ENCODE measurements at places on chromosomes 6 and 20. TPM values are rescaled to one million over a fixed set of nuclear protein-coding genes. Genes with fewer than 3 reads are reported as not detected.

GRCh38 chr6:77511860-77512259 lies 48.6 kb upstream of the HTR1B start:
- no peaks in the 10 kb centered on the region for H3K36me3 ChIP-seq
- no peak overlapping the region for H3K27ac ChIP-seq
- no peaks in the 10 kb centered on the region for H3K4me1 ChIP-seq
- no peaks in the 10 kb centered on the region for H3K27me3 ChIP-seq
- DNase-seq: no peak

The HLA-DQB2 gene
- polyA plus RNA-seq: not detected

DNA sequence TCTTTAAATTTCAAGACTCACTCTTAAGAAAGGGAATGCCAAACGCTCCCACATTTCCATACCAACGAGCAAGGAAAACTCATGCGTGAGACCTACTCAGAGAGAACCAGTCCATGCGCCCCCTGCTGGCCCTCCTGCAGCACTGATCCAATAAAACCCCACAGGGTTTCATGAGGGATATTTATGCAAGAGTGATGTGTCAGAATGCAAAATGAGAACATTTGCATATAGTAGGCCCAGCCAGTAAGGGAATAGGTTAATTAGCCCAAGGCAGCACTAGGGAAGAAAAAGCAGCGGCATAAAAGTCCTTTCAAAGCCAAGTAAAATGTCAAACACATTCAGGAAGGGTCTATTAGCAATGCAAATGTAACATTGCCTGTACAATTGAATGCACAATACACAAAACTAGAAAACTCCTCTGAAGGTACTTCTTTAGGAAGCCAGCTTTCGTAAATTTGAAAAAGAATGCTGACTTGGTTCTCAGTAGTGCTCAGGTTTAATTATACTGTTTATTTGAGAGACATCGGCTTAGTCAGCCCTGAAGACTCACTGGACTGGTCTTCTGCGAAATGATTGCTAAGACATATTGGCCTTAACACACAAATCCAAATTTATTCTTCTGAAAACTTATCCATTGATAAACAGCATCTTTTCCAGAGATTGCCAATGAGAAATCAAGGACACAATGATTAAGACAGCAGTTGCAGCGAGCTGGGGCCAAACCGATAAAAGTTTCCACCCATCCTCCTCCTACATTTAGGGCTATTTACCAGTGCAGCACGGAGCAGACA lies 93.2 kb downstream of the GMPR start:
- H3K36me3 ChIP-seq: peaks cover 2% of the 10 kb centered on the region
- peak; percentile 81 for DNase-seq
- H3K4me3 ChIP-seq: no peak overlapping the region

- H3K4me3 ChIP-seq: no peak overlapping the region
- H3K27ac ChIP-seq: no peak overlapping the region
- no peak for DNase-seq
- no peaks in the 10 kb centered on the region for H3K36me3 ChIP-seq
- H3K4me1 ChIP-seq: no peaks in the 10 kb centered on the region
Measured at GRCh38 chr6:7523922-7524321, 17.5 kb upstream of the DSP start.

GRCh38 chr6:254016-254415 lies 38.3 kb upstream of the DUSP22 start:
- H3K4me1 ChIP-seq: no peaks in the 10 kb centered on the region
- peaks cover 2% of the 10 kb centered on the region for H3K27me3 ChIP-seq
- DNase-seq: no peak
- no peak overlapping the region for H3K27ac ChIP-seq

DNA sequence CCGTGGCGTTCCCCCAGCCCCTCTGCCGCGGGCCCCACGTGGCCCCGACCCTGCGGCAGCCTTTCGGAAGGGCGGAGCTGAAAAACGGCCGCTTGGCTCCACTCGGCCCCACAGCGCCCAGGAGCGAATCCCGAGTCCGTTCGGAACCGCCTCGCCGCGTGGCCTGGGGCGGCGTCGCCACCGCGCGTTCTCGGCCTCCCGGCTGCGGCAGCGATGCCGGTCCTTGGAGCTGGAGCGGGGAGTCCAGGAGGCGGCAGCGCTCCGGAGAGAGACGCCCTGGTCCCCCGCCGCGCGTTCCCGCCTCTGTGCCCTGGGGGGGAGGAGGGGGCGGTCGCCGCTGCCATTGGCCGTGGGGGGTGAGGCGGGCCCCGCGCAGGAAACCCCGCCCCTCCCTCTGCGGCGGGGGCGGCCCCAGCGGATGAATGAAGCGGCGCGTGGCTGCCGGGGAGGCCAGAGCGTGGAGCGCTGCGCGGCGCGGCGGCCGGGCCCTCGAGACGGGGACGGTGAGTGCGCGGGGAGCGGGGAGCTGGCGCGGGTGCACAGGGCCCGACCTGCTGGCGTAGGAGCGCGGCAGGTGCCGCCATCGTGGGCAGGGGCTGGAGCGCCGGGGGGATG lies at the start of gene SLCO4A1:
SLCO4A1 (plus strand) TSS at position 453 of the 615 bp plus-strand sequence. CDS start 13,952 bp downstream, outside the sequence.
- no peaks in the 10 kb centered on the region for H3K27me3 ChIP-seq
- DNase-seq: peak; percentile 91
- no peak within 1 kb of the TSS for H3K27ac ChIP-seq
- no peaks in the 10 kb centered on the region for H3K36me3 ChIP-seq
- no peaks in the 10 kb centered on the region for H3K4me1 ChIP-seq

DNA sequence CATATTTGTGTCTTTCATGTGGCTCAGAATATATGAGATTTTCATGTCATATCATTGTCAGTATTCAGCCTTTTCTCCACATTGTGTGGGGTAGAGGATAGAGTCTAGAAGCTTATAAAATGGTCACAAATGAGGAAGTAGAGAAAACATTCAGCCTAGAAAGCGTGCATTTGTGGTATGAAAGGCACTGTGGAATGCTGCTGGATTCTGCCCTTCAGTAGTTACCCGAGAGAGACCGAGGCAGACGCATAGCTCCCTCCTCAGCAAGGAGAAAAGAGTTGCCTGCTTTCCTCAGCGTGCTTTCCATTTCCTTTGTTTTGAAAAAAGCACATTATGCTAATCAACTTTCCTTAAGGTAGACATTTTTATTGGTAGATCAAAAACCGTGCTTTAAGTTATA lies 28.7 kb downstream of the MYB start:
- H3K27me3 ChIP-seq: no peaks in the 10 kb centered on the region
- no peak overlapping the region for H3K27ac ChIP-seq
- H3K36me3 ChIP-seq: no peaks in the 10 kb centered on the region
- DNase-seq: no peak
- no peaks in the 10 kb centered on the region for H3K4me1 ChIP-seq

The SLC25A27 gene
- 0.50 TPM for polyA plus RNA-seq

DNA sequence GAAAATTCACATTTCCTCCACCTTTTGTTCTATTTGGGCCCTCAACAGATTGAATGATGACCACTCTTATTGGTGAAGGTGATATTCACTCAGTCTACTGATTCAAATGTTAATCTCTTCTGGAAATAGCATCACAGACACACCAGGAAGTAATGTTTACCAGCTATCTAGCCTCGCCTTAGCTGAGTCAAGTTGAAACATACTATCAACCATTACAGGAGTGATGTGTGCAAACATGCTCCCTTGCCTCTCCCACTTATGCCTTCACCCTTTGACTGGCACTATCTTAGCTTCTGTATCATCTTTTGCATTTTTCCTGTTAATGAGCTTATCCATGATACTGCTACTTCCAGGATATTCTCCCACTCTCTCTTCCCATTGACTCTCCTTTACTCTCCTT lies 191.9 kb downstream of the CENPW start:
- no peaks in the 10 kb centered on the region for H3K27me3 ChIP-seq
- no peaks in the 10 kb centered on the region for H3K4me1 ChIP-seq

- H3K27me3 ChIP-seq: no peaks in the 10 kb centered on the region
- no peak overlapping the region for H3K4me3 ChIP-seq
- H3K27ac ChIP-seq: no peak overlapping the region
- H3K4me1 ChIP-seq: no peaks in the 10 kb centered on the region
Measured at GRCh38 chr6:14016935-14017625, 92.3 kb downstream of the RNF182 start.

- DNase-seq: no peak
- H3K27ac ChIP-seq: no peak overlapping the region
- H3K36me3 ChIP-seq: no peaks in the 10 kb centered on the region
- no peaks in the 10 kb centered on the region for H3K27me3 ChIP-seq
- no peaks in the 10 kb centered on the region for H3K4me1 ChIP-seq
Measured at GRCh38 chr6:45574014-45574461, 196.3 kb upstream of the SUPT3H start.

The PHACTR2 gene
- polyA plus RNA-seq: 15.3 TPM

DNA sequence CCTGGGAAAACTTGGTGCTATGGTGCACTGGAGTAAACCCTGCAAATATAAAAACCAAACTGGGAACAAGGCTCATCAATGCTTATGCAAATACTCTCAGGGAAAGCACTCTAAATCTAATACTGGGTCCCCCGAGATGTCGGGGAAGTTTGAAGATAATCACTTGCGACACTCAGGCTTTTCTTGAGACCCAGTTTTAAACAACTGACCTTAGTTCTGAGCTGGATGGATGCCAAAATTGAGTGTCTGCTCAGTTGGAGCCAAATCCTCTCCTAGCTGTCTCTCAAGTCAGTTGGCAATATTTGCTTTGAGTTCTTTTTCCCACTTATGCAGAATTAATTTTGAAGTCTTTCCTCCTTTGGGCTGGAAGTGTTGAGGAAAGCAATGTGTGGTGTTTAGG lies 75.5 kb upstream of the CD2AP start:
- no peaks in the 10 kb centered on the region for H3K27me3 ChIP-seq
- H3K4me3 ChIP-seq: no peak overlapping the region
- no peaks in the 10 kb centered on the region for H3K4me1 ChIP-seq
- DNase-seq: no peak

DNA sequence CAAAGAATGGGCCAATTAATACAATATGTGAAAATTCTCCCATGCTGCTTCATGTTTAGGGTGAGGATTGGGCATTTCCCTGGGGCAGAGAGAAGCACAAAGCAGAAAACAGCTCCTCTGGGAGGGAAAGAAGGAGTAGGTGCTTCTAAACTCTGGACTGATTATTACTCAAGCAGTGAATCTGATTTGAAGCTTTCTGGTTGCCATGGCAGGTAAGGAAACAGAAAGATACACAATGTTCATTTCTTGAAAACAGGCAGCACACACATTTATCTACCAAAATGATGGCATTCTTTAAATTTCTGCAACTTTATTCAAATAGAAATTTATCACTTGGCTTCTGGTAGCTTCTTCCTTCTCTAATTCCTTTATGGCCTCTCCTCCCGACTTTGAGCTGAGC lies 305.4 kb upstream of the CHD6 start:
- H3K27me3 ChIP-seq: no peaks in the 10 kb centered on the region
- H3K4me1 ChIP-seq: no peaks in the 10 kb centered on the region
- DNase-seq: no peak
- no peaks in the 10 kb centered on the region for H3K36me3 ChIP-seq
- H3K4me3 ChIP-seq: no peak overlapping the region
- H3K27ac ChIP-seq: no peak overlapping the region

GRCh38 chr20:60000271-60001042 lies 42.2 kb downstream of the CDH26 start:
- H3K27ac ChIP-seq: no peak overlapping the region
- no peak overlapping the region for H3K4me3 ChIP-seq
- DNase-seq: no peak
- H3K4me1 ChIP-seq: no peaks in the 10 kb centered on the region
- peaks cover 1% of the 10 kb centered on the region for H3K27me3 ChIP-seq

The HSPA1B gene
- 61.1 TPM for polyA plus RNA-seq

The DPPA5 gene
- polyA plus RNA-seq: 0.38 TPM

GRCh38 chr6:93581371-93581770 lies 162.0 kb upstream of the EPHA7 start:
- no peaks in the 10 kb centered on the region for H3K36me3 ChIP-seq
- H3K27ac ChIP-seq: no peak overlapping the region
- no peak overlapping the region for H3K4me3 ChIP-seq
- no peaks in the 10 kb centered on the region for H3K27me3 ChIP-seq

- DNase-seq: no peak
- no peak overlapping the region for H3K4me3 ChIP-seq
- no peak overlapping the region for H3K27ac ChIP-seq
- peaks cover 3% of the 10 kb centered on the region for H3K4me1 ChIP-seq
- H3K36me3 ChIP-seq: peaks cover 3% of the 10 kb centered on the region
- H3K27me3 ChIP-seq: no peaks in the 10 kb centered on the region
Measured at GRCh38 chr6:158158123-158158522, 9.9 kb downstream of the SERAC1 start.
